ENCODE measurements at places on chromosomes 1 and 21. TPM values are rescaled to one million over a fixed set of nuclear protein-coding genes. Genes with fewer than 3 reads are reported as not detected.

Gene DSCAM
- total RNA-seq: not detected

Gene TCP10L
- total RNA-seq: 0.23 TPM

Gene PLEKHA6
- 0.77 TPM for total RNA-seq

Gene PFKFB2
- total RNA-seq: 4.8 TPM

Gene SLAMF9
- not detected for total RNA-seq

Gene KRTAP8-1
- total RNA-seq: not detected

Gene ADAMTS4
- total RNA-seq: 3.5 TPM

- H3K27me3 ChIP-seq: peaks cover 11% of the 10 kb centered on the region
- H3K4me1 ChIP-seq: peaks cover 8% of the 10 kb centered on the region
- no peak overlapping the region for H3K4me3 ChIP-seq
- no peaks in the 10 kb centered on the region for H3K36me3 ChIP-seq
Measured at GRCh38 chr1:182781841-182782586, 7.6 kb upstream of the NPL start.

DNA sequence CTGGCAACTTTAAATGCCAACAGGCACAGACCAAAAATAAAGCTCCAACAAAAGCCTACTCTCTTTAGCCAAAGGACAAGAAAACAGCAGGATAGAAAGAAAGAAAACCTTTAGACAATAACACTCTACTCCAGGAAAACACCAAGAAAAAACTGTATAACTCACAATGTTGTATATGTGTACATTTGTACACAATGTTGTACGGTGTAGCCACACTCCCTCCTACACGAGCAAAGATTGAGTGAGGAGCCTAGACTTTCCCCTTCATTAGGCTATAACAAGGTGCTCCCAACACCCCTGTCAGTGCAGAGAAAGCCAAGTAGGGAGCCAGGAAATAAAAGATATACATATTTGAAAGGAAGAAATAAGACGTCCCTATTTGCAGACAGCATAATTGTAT lies 24.0 kb downstream of the GJA4 start:
- peaks cover 1% of the 10 kb centered on the region for H3K27me3 ChIP-seq
- H3K4me1 ChIP-seq: peaks cover 2% of the 10 kb centered on the region
- H3K36me3 ChIP-seq: peaks cover 3% of the 10 kb centered on the region
- DNase-seq: no peak
- H3K27ac ChIP-seq: no peak overlapping the region

- DNase-seq: no peak
- H3K27ac ChIP-seq: peak overlapping the region; percentile 20
- no peaks in the 10 kb centered on the region for H3K36me3 ChIP-seq
- H3K4me3 ChIP-seq: peak overlapping the region; percentile 38
Measured at GRCh38 chr1:119008483-119009311, 20.6 kb upstream of the TBX15 start.

DNA sequence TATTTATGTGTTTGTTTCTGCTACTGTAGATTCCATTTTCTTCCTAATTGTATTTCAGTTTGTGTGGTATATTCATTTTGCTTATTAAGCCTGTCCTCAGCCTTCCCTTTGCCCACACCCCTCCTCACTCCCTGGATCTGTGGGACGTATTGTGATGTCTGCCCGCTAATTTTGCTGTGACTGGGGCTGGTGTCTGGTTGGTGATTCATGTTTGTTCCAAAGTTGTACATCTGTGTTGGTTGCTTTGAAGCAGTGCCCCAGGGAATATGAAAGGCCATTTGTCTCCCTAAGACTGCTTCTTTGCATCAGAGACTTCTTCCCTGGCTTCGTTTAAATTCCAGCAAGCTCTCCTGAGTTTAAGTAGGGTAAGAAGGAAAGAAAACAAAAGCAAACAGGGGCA lies 289.5 kb upstream of the SGIP1 start:
- peaks cover 21% of the 10 kb centered on the region for H3K4me1 ChIP-seq
- H3K4me3 ChIP-seq: no peak overlapping the region
- H3K27ac ChIP-seq: no peak overlapping the region
- DNase-seq: no peak

DNA sequence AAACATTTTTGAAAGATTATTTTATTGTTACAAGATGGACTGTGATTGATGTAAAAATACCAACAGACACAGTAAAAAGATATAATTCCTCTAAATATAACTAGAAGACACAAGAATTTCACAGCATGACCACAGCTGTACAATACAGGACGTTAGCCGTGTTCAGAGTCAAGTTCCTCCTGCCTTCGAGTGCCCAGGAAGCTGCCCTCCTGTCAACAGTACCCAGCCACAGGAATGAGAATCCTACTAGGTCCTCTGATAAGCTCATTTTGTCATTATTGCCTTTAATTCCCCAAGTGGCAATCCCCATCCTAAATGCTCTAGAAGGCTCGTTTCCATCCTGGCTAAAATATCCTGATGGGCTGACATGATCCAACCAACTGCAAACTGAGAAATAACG lies 16.4 kb upstream of the CAPN2 start:
- DNase-seq: no peak
- H3K4me1 ChIP-seq: peaks cover 4% of the 10 kb centered on the region
- no peaks in the 10 kb centered on the region for H3K36me3 ChIP-seq
- peaks cover 2% of the 10 kb centered on the region for H3K27me3 ChIP-seq

GRCh38 chr21:36579898-36580297 lies 100.0 kb upstream of the CLDN14 start:
- no peaks in the 10 kb centered on the region for H3K36me3 ChIP-seq
- H3K4me3 ChIP-seq: no peak overlapping the region
- DNase-seq: no peak
- H3K27ac ChIP-seq: no peak overlapping the region
- H3K4me1 ChIP-seq: peaks cover 4% of the 10 kb centered on the region

DNA sequence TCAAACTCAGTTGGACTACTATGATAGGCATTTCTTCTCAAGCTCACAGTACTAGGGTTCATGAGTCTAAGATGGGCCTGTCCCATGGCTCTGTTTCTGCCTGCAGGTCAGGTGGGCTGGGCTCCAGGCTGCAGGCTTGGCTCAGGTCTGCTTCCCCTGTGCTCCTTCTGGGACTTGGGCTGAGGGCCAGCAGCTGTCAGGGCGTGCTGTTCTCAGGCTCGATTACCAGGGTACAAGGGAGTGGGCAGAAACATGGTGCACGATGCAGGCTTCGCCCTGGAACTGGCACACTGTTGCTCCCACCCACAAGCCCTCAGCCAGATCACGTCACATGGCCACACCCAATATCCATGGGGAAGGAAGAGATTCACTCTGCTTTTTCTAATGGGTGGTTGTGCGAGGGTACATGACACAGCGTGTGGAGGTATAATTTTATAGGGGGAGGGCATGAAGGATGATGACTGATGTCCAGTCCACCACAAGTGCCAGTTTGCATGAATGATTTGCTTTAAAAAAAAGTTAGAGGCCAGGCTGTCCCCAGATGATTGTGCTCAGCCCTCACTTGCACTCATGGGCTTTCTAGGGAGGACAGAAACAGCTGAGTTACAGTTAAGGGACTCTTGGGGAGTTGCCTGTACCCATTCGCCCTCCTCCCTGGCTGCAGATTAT lies 118.0 kb downstream of the ACTL8 start:
- no peak for DNase-seq
- no peak overlapping the region for H3K4me3 ChIP-seq
- no peak overlapping the region for H3K27ac ChIP-seq

- H3K27me3 ChIP-seq: no peaks in the 10 kb centered on the region
- no peak overlapping the region for H3K4me3 ChIP-seq
- DNase-seq: peak; percentile 40
- no peaks in the 10 kb centered on the region for H3K36me3 ChIP-seq
- no peaks in the 10 kb centered on the region for H3K4me1 ChIP-seq
- H3K27ac ChIP-seq: no peak overlapping the region
Measured at GRCh38 chr1:166479052-166479631, 312.3 kb upstream of the FAM78B start.

- no peaks in the 10 kb centered on the region for H3K36me3 ChIP-seq
- no peak for DNase-seq
- no peak overlapping the region for H3K27ac ChIP-seq
- no peak overlapping the region for H3K4me3 ChIP-seq
- no peaks in the 10 kb centered on the region for H3K27me3 ChIP-seq
- H3K4me1 ChIP-seq: no peaks in the 10 kb centered on the region
Measured at GRCh38 chr1:188941986-188942385, 1535.7 kb downstream of the BRINP3 start.

- peaks cover 5% of the 10 kb centered on the region for H3K4me1 ChIP-seq
- peaks cover 15% of the 10 kb centered on the region for H3K36me3 ChIP-seq
- no peaks in the 10 kb centered on the region for H3K27me3 ChIP-seq
- H3K4me3 ChIP-seq: no peak overlapping the region
- no peak overlapping the region for H3K27ac ChIP-seq
- DNase-seq: no peak
Measured at GRCh38 chr1:201842472-201843027, 13.6 kb downstream of the IPO9 start.

DNA sequence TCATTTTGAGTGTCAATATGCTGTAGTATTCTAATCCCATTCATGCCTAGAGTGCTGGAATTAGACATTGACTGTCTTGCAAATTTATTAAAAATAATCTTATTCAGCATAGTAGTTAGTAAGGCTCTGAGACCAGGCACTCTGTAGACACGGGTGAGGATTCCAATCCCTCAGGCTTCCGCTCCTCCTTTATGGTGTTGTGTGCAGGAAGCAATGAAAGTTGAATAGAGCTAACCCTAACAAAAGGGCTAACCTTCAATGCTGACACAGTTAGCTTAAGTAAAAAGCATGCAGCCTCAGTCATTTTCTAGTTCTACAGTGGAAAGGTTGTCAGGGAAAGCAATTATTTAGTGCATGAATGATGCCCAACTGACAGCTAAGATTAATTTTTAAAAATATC lies 199.6 kb upstream of the SGIP1 start:
- peaks cover 52% of the 10 kb centered on the region for H3K4me1 ChIP-seq
- DNase-seq: no peak
- peak overlapping the region; percentile 99 for H3K4me3 ChIP-seq
- peaks cover 37% of the 10 kb centered on the region for H3K36me3 ChIP-seq

DNA sequence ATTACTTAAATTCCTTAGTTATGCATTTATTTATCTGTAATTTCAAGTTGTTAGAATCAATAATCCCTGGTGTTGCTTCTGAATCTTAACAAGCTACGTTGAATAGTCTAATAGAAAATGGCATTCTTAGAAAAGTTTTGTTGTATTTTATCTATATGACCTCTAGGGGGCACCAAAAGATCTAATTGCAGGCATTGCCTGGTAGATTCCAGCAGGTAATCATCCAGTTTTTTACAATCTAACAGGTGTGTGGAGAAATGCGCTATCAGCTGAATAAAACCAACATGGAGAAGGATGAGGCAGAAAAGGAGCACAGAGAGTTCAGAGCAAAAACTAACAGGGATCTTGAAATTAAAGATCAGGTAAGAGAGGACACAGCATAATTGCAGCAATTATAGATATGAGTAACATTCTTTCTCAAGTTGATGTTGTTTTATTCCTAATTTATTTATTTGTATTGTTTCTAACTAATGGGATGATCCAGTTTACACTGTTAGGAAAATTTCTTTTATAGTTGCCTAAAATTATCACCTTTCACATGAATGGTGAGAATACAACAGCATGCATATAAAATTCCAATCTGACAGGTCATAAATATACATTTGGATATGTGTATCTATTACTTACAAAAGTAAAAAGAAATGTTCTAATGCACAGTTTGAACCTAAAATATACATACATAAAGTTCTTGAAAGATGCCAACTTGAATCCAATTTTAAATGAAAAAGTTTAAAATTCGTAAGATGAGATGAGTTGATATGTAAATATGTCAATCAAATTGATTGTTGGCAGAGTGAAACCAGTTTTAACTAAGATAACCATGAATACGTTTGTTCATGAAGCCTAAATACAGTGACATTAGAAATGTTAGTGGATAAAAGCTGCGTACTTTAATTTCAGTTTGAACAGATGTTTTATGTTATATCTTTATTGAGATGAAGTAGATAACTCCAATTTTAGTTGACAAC lies 88.4 kb downstream of the SDCCAG8 start:
- no peak overlapping the region for H3K4me3 ChIP-seq
- DNase-seq: no peak
- peaks cover 4% of the 10 kb centered on the region for H3K36me3 ChIP-seq
- no peak overlapping the region for H3K27ac ChIP-seq
- H3K27me3 ChIP-seq: no peaks in the 10 kb centered on the region

- peaks cover 16% of the 10 kb centered on the region for H3K4me1 ChIP-seq
- peaks cover 20% of the 10 kb centered on the region for H3K27me3 ChIP-seq
- no peak overlapping the region for H3K27ac ChIP-seq
Measured at GRCh38 chr21:33373451-33373850, 29.8 kb upstream of the IFNGR2 start.

DNA sequence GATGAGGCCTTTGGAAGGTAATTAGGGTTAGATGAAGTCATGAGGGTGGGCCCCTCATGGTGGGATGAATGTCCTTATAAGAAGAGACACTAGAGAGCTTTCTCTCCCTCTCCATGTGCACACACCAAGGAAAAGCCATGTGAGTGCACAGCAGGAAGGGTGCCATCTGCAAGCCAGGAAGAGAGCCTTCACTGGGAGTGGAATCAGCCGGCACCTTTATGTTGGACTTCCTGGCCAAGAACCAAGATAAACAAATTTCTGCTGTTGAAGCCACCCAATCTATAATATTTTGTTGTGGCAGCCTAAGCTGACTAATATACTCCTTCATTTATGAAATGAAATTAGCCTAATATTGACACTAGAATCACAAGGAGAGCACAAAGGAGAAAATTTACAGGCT lies 38.2 kb upstream of the PKP1 start:
- H3K36me3 ChIP-seq: no peaks in the 10 kb centered on the region
- no peak overlapping the region for H3K27ac ChIP-seq
- no peak overlapping the region for H3K4me3 ChIP-seq
- no peaks in the 10 kb centered on the region for H3K4me1 ChIP-seq
- H3K27me3 ChIP-seq: peaks cover 45% of the 10 kb centered on the region

Data from activated naive CD8-positive, alpha-beta T cell treated with anti-CD3 and anti-CD28 coated beads, Interleukin-2, amount 10 ng/mL, durations not matched to agents 7 days and 5 days (primary cell).